ENCODE measurements at places on chromosomes 1 and 21.

GRCh38 chr1:148294116-148294807 is 142.2 kb upstream of the NBPF11 start:
- DNase-seq = no peak

DNA sequence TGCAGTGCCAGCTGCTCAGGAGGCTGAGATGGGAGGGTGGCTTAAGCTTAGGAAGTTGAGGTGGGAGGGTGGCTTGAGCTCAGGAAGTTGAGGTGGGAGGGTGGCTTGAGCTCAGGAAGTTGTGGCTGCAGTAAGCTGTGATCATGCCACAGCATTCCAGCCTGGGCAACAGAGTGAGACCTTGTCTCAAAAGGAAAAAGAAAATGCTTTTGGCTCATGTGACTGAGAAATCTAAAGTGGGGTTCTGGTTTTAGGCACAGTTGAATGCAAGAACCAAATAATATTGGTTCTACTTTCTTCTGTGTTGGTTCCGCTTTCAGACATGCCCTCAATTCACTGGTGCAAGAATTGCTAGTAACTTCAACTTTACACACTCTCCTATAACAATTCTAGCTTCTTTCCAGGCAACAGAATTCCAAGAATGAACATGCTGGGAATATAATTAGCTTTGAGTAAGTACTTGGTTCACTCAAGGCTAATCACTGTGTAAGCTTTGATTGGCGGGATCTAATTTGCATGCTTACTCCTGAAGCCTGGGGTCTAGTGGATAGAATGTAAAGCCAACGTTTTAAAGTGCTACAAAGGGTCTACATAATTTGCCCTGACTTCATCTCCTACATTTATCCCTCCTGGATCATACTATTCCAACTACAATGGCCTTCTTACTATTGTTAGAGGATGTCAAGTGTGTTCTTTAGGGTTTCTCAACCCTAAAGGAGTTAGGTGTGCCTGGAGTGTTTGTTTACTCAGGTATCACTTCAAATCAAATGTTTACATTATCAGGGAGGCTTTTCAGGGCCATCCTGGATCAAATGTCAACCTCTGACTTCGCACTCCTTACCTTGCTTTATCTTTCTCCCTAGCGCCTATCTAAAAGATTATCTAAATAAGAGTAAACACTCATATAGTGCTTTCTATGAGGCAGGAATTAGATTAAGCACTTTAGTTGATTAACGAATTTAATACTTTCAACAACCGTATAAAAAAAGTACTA is 115.1 kb downstream of the SLC16A1 start:
- no peak for DNase-seq

DNA sequence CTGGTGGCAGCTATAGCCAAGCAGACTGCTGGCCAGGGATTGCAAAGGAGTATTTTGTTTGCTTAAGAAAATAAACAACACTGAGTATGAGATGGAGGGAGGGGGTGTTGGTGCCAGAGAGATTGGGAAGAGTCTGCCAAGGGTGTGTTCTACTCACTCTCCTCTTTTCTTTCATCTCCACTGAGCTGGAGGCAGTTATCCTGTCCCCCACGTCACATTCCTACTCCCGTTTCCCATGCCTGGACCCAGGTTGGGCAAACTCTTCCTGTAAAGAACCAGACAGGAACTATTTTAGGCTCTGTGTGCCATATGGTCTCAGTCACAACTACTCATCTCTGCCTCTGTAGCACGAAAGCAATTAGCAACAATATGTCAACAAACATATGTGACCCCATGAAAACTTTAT is 1.4 kb upstream of the IL24 start:
- no peak for DNase-seq

DNA sequence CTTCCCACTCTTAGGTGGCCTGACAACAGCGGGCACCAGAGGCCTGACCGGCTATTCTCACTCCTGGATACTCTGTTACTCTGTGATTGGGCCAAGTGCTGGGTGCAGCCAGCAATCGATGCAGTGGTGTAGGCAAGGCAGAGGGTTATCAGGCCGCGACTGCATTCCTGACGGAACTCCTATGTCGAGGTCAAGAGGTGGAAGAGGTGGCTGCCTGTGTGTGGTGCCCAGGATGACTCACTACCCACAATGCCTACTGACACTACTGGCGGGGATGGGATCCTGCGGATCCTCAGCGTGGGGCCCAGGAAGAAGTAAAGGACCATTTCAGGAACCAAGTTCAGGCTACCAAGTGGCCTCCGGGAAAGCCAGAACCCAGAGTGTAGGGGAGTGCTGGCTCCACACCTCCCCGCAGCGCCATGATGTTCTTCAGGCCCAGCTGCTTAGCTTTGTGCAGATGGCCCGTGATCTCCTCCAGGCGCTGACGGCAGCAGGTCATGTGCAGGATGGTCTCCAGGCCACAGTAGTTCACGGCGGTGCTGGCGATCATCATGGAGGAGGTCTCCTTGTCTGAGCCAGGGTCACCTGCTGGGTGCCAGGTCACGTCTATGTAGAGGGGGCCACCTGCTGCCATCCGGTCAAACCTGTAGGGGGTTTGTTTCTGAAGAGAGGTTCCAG is 4.9 kb downstream of the MTHFR start:
- DNase-seq = no peak

GRCh38 chr1:53431805-53432565 is 27.2 kb upstream of the DMRTB1 start:
- no peak for DNase-seq

- DNase-seq = no peak
Observed at GRCh38 chr1:182135946-182136345, 74.4 kb upstream of the ZNF648 start.

DNA sequence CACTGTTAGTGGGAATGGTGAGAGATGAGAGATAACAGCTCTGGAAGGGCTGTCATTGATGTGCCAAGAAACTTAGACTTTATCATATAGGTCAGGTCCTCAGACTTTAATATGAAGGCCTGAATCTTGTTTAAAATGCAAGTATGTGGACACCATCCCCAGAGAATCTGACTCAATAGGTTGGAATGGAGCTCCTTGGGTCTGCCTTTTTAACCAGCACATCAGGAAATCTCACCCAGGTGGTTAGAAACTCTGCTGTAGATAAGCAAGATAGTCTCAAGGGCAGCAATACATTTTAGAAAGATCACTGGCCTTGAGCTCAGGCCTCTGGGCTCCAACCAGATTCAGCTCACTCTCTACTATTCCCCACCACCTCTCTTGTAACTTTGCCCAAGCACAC is 180.4 kb downstream of the SLC44A5 start:
- DNase-seq = no peak

DNA sequence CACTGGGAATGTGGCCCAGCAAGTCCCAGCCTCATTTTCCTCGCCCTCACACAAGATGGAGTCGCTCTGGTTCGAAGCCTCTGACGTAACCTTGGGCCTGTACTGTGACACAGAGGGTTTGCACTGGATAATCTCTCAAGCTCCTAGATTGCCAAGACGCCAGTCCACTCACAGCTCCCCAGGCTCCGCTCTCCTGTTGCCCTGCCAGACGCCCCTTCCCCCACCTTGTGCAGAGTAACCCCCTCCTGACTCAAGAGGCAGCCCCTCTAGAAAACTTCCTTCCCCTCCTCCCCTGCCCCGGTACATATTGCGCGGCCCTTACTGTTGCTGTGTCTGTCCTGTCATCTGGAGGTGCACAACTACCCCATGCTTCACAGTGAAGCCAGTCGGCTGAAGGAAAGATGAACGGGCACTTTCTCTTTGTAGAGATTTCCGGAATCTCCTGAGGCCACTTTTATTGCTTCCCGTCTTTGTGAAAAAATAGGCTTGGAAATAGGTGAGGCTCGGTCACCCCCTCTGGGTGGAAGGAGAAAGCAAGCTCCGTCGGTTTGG is 981 bp upstream of the KIAA1614 start:
- no peak for DNase-seq

- DNase-seq = no peak
Observed at GRCh38 chr1:101167891-101168290, 68.9 kb upstream of the S1PR1 start.

GRCh38 chr1:20361805-20362381 is 71.2 kb downstream of the VWA5B1 start:
- DNase-seq = no peak

DNA sequence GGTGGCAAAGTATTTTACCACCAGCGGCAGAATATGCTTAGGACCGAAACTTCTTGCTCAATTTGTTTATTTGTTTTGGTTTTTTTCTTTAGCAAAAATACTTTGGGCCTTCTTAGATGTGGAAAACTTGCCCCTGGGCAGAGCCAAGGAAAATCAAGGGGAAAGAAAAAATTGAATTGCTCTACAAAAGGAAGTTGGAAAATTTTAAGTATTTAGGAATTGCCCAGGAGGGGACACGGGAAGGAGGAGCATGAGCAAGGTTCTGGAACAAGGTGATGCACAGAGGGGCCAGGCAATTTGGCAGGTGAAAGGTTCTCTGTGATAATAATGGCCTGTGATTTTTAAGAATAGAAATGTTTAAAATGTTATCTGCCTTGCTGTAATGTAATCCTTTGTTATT is 28.6 kb downstream of the SGIP1 start:
- no peak for DNase-seq
